Thyroid gland (tissue), 4 donors: ENCODE measurements at places on chromosomes 4 and X. TPM values are rescaled to one million over a fixed set of nuclear protein-coding genes. Genes with fewer than 3 reads are reported as not detected.

DNA sequence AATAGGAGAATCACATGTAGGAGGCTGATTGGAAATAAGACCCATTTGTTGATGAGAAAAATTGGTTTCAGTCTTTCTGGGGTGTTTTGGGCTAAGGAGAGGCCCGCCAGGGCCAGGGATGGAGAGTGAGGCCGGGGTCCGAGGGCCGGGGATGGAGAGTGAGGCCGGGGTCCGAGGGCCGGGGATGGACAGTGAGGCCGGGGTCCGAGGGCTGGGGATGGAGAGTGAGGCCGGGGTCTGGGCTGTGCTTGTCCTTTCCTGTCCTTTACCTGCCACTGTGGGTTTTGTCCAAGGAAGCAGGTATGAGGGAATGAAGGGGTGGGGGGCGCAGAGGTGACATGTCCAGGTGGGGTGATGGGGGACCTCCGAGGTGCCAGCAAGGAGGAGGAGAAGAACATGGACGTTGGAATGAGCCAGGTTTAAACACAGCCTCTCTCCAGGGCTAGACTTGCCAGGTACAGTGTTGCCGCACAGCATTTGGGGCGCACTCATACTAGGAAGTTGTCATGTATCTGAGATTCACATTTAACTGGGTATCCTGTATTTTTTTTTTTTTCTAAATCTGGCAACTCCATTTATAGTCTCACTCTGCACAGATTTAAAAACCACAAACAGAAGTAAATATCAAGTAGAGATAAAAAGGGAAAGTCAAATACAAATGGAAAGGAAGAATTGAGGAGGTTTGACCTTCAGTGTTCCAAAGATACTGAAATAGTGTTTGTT is 8.8 kb downstream of the RGS12 start:
- DNase-seq, result no peak

DNA sequence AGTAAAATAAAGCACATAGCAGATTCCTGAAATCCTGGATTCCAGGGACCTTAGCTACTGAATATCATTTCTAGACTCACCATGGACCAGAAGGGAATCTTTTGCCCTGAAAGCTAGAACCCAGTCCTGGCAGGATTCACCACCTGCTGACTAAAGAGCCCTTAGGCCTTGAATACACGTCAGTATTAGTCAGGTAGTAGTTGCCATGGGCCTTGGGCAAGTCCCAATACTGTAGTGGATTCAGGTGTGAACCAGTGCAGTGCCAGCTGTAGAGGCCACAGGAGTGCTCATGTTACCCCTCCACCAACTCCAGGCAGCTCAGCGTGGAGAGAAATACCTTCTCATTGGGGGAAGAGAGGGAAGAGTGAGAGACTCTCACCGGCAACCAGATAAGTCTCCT is 64.1 kb upstream of the UBQLN2 start:
- no peak for DNase-seq

DNA sequence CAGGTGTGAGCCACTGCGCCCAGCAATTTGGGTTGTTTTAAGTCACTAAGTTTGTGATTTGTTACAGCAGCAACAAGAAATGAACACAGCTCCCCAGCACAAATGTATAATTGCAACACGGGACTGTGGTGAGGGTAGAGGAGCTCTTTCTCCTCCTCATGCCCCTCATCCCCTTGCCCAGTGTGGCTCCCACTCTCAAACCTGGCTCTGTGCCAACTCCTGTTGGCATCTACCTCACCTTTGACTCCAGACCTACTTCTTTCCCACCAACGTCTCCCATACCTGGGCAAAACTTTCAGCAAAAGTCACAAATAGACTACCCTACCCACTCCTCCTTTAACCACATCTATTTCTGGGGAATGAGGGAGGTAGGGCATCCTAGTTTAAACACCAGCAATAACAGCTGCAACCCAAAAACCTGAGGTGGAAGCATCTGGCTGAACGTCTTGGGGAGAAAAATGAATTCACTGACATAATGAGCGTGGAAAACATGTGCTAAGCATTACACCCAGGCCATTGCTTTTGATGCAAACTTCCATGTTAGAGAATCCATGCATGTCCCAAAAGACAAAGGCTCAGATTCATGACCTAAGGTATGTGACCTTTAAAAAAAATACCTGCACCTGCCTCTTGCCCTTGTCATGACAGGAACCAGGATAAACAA is 19.2 kb downstream of the LNX1 start:
- DNase-seq, result no peak

The BCLAF3 gene
- total RNA-seq, result 11.8 TPM
